OCI-M1 (cell line): ENCODE measurements at places on chromosomes 1 and 21.

DNA sequence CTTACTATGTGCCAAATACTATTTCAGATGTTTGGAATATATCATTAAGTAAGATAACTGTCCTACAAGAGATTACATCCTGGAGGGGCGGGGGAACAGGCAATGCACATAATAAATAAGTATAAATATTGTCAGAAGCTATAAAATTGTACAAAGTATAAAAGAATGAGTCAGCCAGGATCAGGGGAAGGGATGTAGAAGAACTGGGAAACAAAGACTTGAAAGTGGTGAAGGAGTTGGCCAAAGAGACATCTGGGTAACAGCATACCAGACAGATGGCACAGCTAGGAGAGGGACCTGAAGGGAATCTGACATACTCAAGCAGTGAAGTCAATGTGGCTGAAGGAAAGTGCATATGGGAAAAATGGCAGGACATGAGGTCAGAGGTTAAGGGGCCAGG lies 53.9 kb downstream of the CYYR1 start:
- no peak for DNase-seq

- no peak for DNase-seq
Observed at GRCh38 chr1:31621847-31622730, 4.6 kb downstream of the HCRTR1 start.

- no peak for DNase-seq
Observed at GRCh38 chr1:15368888-15369287, 40.8 kb upstream of the EFHD2 start.

- DNase-seq, result no peak
Observed at GRCh38 chr1:16242556-16243214, 5.7 kb upstream of the CPLANE2 start.

GRCh38 chr1:85850238-85850637 lies 142.0 kb upstream of the ZNHIT6 start:
- DNase-seq, result peak; percentile 58

GRCh38 chr1:59188413-59189213 lies 108.3 kb upstream of the FGGY start:
- no peak for DNase-seq

- DNase-seq, result no peak
Observed at GRCh38 chr1:77282866-77283539, 1.2 kb downstream of the AK5 start.
